Stimulated activated CD8-positive, alpha-beta memory T cell treated with anti-CD3 and anti-CD28 coated beads, Interleukin-7, amount 100 ng/mL, for 1 hour (primary cell): ENCODE measurements at places on chromosomes 7 and 10.

DNA sequence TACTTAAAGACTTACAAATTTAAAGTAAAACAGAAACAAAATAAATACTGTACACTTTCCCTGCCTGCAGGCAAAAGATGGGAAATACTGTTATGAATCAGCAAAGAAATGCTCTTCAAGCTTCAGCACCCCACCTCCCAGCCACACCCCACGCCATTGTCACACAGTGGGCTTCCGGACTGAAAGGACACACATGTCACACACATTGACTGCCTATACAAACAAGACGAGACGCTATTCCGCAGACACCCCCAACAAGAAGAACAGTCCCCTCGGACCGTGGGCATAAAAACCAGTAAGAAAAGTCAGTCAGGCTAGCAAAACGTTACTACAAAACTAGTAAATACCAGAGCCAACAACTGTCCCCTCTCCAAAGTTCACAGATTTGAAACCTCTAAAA is 22.2 kb upstream of the PARP12 start:
- DNase-seq, result no peak

DNA sequence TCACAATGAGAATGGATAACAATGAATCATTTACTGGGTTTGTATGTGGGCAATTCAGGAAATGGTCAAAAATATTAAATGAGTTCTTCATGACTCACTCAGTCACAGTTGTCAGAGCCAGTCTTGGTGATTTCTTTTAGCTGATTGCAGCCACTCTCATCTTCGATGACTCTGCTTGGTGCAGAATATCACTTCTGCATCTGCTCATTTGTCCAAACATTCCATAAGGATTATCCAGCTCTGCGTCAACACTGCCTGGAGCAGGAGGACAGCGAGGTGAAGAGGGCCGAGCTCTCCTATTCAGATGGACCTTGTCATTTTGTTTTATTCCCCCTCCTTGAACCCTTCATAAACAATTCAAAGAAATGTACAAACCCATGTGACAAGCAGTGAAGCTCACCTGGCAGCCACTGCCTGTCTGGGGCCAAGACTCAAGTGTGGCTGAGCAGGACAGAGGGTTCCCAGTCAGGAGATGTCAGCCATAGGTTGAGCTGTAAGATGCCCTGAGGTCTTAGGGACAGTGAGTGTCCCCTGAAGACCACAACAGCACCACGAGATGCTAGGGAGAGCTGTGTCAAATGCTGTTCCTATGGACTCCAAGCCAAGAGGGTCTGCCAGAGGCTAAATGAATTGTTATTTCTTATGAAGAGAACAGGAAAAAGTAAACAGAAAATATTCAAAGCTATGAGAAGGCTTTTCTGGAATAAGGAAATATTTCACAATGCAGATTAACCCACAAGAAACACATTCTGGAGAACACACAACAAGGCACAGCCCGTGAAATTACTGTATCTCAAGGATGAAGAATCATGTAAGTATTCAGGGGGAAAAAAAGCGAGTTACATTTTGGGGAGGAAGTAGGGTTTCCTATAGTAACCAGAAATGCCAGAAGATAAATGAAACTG is 33.1 kb upstream of the EGFR start:
- no peak for DNase-seq

DNA sequence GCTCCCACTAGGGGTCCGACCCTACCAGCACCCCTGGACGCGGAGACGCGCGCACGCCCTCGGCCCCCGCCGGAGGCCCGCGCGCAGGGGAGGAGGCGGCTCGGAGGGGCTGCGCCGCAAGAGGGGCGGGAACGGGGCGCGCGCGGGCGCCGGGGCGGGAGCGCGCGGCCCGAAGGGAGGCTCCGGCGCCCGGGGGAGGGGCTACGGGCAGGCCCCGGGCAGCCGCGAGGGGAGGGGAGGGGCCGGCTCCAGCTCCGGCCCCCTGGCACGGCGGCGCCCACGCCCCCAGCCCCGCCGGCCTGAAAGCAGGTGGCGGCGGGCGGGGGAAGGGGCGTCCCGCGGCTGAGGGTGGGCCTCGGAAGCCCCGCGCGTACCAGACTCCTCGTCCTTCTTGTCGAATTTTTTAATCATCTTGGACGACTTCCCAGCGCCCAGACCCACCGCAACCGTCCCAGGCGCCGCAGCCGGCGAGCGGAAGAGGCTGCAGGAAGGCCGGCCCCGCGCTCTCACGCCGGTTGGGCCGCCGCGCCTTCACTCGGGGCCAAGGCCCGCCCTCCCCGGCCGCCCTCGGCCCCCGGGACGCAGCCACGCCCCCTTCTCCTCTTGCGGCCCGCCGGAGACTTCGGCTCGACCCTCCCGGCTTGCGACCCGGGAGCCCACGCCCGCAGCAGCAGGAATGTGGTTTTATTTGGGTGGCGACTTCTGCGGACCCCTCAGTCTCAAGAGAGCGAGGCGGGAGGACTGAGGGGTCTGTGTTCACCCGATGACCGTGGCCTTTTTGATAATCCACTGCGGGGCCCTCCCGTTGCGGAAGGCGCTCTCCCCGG is at the start of gene COPG2:
COPG2 (minus strand) TSS at position 491 of the 827 bp plus-strand sequence; CDS start at position 411, 80 bp downstream.
- peak; percentile 43 for DNase-seq

DNA sequence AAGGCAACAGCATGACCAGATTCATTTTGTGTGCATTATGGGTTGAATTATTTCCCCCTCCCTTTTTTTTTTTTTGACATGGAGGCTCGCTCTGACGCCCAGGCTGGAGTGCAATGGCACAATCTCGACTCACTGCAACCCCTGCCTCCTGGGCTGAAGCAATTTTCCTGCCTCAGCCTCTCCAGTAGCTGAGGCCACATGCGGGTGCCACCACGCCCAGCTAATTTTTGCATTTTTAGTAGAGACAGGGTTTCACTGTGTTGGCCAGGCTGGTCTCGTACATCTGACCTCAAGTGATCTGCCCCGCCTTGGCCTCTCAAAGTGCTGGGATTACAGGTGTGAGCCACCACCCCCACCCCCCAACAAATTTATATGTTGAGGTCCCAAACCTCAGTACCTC is 42.0 kb downstream of the ZNF783 start:
- DNase-seq, result no peak

DNA sequence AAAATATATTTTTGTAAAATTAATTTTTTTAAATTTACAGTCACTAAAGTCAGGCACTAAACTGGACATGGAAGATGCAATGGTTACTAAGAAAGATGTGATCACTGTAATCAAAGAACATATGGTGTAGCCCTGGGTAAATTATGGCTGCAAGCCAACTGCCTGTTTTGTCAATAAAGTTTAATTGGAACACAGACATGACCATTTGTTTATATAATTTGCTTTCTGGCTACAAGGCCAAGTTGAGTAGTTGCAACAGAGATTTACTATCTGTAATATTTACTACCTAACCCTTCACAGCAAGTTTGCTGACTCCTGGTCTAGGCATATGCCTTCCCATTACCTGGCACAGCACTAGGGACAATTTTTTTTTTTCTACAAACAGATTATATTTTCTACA is 448.9 kb downstream of the ADRA2A start:
- DNase-seq, result no peak

- DNase-seq, result no peak
Measured at GRCh38 chr7:94289071-94289470, 105.6 kb upstream of the COL1A2 start.

DNA sequence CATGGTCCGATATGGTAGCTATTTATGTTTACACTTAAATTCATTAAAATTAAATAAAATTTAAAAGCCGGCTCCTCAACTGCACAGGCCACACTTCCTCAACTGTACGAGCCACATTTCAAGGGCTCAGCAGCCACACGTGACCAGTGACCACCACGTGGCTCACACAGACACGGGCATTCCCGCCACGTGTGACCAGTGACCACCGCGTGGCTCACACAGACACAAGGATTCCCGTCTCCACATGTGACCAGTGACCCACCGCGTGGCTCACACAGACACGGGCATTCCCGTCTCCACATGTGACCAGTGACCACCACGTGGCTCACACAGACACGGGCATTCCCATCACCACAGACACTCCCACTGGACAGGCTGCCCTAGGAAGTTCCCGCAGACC is 91.3 kb downstream of the PDGFA start:
- DNase-seq, result no peak

DNA sequence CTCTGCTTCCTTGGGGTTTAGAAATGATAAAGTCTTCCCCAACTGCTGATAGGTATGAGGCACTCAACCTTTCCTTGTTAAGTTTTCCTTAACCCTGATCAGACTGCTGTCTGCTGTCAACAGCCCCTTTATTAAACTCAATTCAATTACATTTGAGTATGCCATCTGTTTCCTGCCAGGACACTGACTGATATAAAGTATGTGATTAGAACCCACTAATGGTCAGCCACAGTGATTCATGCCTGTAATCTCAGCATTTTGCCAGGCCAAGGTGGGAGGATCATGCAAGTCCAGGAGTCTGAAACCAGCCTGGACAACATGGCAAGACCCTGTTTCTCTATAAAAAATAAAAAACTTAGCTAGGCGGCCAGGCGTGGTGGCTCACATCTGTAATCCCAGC is 18.1 kb downstream of the BAZ1B start:
- no peak for DNase-seq

GRCh38 chr10:92880233-92880861 is 32.0 kb downstream of the EXOC6 start:
- DNase-seq, result no peak

DNA sequence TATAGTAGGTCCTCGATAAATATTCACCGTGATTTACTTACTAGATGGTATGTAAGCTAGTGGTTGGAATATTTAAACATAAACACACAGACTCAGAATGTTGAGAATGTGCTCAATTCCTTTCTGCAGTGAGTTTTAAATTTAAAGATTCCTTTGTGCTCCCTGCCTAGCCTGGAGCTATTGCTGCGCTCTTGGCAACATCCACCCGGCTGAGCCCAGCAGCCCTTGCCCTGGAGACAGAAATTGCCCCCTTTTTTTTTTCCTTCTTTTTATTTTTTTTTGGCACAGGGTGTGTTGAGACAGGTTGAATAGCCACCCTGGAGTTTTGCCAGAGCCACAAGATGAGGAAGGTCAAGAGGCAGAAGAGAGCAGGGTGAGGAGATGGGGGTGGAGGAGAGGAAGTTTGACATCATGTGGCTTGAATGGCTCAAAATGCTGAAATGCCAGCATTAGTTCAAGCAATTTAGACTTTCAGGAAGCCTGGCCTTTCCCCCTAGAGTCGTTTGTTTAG is 180.8 kb downstream of the PRKCQ start:
- DNase-seq, result no peak

GRCh38 chr7:159050704-159051103 is 94.0 kb downstream of the VIPR2 start:
- no peak for DNase-seq

DNA sequence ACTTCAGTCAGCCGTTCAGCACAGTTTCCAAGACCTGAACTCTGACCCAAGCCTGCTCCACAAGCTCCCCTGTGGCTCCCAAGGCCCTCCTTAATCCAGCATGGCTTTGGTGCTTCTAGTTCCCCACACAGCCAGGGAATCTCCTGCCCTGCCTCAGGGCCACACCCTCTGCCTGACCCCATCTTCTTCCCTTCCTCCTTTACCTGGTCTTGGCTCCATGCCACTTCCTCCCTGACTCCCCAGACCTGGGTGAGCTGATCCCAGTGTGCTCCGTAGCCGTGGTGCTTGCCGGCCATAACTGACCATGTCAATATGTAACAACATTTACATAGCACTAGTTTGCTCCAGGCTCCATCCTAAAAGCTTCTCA is 20.0 kb downstream of the TMEM273 start:
- no peak for DNase-seq

DNA sequence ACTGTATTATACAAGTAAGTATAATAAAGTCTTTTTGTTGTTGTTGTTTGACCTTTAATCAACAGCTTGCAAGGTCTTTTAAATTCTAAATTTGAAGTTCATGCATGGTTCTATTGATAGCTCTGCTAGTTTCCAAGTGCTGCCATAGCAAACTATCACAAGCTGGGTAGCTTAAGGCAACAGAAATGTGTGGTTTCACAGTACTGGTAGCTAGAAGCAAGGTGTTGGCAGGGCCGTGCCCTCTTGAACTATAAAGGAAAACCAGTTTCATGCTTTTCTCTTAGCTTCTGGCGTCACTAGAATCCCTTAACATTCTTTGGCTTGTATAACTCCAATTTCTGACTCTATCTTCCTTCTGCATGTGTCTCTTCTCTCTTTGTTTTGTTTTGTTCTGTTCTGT is 1021.9 kb upstream of the AUTS2 start:
- DNase-seq, result no peak

GRCh38 chr7:24692592-24692991 is 64.7 kb downstream of the GSDME start:
- no peak for DNase-seq

DNA sequence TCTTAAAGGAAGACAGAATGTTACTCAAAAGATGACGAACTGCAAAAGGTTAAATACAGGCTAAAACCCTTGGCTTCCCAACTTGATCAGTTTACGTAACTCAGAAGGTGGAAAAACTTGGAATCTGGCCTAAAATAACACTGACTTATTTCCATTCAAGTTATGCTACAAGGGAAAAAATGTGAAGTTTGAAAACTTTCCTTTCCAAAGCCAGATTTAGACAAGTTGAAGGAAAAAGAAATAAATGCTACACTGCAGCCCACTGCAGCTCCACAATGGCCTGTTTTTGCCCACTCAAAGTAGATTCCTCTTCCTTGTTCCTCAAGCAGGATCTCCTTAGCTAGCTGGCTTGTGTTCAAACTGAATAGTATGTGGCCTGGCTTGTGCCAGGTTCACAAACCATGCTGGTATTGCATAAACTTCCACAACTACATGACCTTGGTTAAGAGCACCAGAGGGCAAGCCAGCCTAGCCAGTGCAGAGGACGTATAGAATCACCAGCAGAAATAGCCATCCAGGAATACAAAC is 166.2 kb downstream of the CPEB3 start:
- no peak for DNase-seq

DNA sequence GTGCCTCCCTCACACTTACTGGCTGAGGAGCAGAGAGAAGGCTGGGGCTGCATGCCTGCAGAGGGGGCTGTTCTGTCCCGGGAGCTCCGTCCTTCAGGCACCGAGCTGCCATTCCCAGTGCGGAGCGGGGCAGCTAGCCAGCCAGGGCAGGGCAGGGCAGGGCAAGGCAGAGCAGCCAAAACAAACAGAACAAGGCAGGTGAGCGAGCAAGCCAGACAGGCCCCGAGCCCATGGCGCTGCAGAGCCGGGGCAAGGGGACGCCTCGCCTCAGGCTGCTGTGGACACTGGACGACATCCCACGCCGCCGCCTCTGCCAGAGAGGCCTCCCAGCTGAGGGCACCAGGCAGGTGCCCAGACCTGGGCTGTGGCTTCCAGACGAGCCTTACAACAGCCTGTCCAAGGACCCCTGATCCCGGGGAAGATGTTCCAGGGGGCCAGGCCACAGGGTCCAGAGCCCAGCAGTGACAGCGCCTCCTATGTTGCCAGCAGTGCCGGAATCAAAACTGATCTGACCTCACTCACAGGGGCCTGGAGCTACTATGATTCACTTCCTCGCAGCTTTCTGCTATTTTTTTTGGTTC is 8.2 kb upstream of the NDST2 start:
- no peak for DNase-seq

DNA sequence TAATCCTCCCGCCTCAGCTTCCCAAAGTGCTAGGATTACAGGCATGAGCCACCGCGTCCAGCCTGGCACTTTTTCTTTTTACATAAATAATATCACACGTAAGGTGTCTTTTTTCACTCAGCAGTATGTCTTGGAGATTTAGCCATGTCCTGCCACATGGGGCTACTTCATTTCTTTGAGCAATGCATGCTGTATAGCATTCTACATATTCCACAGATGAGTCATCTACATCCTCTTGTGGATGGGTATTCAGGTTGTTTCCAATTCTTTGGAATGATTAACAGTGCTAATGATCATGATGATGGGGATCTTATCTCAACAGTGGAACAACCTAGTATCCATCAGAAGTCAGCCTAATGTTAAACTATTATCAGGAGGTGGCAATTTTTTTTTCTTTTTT is 50.8 kb downstream of the ZNF503 start:
- no peak for DNase-seq

- no peak for DNase-seq
Measured at GRCh38 chr7:124387056-124387455, 354.2 kb upstream of the TMEM229A start.
